ENCODE measurements at places on chromosomes 7 and 10. TPM values are rescaled to one million over a fixed set of nuclear protein-coding genes. Genes with fewer than 3 reads are reported as not detected.

The FAM237B gene
- not detected for total RNA-seq

The SPDYE11 gene
- not detected for total RNA-seq

The GTPBP4 gene
- total RNA-seq = 193 TPM

The VAX1 gene
- total RNA-seq = not detected

The SEMA3A gene
- total RNA-seq = 0.34 TPM

- DNase-seq = no peak
- no peaks in the 10 kb centered on the region for H3K27me3 ChIP-seq
- H3K4me1 ChIP-seq = no peaks in the 10 kb centered on the region
- H3K36me3 ChIP-seq = no peaks in the 10 kb centered on the region
- no peak overlapping the region for H3K27ac ChIP-seq
Measured at GRCh38 chr10:28043941-28044340, 45.1 kb upstream of the ODAD2 start.

GRCh38 chr10:61503051-61503450 lies 49.9 kb upstream of the TMEM26 start:
- DNase-seq = no peak
- H3K27ac ChIP-seq = no peak overlapping the region
- no peaks in the 10 kb centered on the region for H3K4me1 ChIP-seq
- no peaks in the 10 kb centered on the region for H3K36me3 ChIP-seq
- no peak overlapping the region for H3K4me3 ChIP-seq

- no peaks in the 10 kb centered on the region for H3K36me3 ChIP-seq
- no peaks in the 10 kb centered on the region for H3K27me3 ChIP-seq
- no peak overlapping the region for H3K4me3 ChIP-seq
- no peak for DNase-seq
- H3K27ac ChIP-seq = no peak overlapping the region
Measured at GRCh38 chr10:75971402-75972211, 540.2 kb downstream of the LRMDA start.

DNA sequence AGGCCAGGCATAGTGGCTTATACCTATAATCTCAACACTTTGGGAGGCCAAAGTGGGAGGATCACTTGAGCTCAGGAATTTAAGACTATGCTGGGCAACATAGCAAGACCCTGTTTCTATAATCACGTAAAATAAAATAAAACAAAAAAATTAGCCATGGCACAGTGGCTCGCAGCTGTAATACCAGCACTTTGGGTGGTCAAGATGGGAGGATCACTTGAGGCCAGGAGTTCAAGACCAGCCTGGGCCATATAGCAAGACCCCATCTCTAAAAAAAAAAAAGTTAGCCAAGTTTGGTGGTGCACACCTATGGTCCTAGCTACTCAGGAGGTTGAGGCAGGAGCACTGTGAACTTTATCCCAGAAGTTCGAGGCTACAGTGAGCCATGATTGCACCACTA lies 30.9 kb downstream of the DNA2 start:
- H3K27ac ChIP-seq = no peak overlapping the region
- H3K36me3 ChIP-seq = peaks cover 22% of the 10 kb centered on the region
- H3K27me3 ChIP-seq = no peaks in the 10 kb centered on the region
- no peak for DNase-seq
- peaks cover 5% of the 10 kb centered on the region for H3K4me1 ChIP-seq
- no peak overlapping the region for H3K4me3 ChIP-seq

Measured in activated T-helper 1 cell treated with anti-CD3 and anti-CD28 coated beads, Interleukin-12 subunit alpha, Interleukin-12 subunit beta, Interleukin-2, Interleukin-4 antibody, amounts not matched to agents 30 ng/mL and 10 ng/mL and 1 ng/mL, durations not matched to agents 14 hours and 24 hours and 36 hours (primary cell).